Stimulated activated CD4-positive, alpha-beta T cell treated with anti-CD3 and anti-CD28 coated beads, Interleukin-4, amount 100 ng/mL, for 4 hours (primary cell): ENCODE measurements at places on chromosomes 1 and 21.

GRCh38 chr1:212141404-212141803 is 105.9 kb downstream of the DTL start:
- DNase-seq, result no peak

DNA sequence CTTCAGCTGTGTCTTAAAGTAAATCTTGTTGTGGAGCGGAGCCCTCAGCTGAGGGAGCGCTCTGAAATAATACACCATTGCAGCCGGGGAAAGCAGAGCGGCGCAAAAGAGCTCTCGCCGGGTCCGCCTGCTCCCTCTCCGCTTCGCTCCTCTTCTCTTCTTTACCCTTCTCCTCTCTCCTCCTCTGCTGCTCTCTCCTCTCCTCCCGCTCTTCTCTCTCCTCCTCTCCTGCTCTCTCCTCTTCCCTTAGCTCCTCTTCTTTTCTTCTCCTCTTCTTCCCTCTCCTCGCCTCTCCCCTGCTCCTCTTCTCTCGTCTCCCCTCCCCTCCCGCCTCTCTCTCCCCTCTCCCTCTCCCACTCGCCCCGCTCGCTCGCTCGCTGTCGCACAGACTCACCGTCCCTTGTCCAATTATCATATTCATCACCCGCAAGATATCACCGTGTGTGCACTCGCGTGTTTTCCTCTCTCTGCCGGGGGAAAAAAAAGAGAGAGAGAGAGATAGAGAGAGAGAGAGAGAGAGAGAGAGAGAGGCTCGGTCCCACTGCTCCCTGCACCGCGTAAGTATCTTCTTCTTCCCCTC is at the start of gene PROX1:
TSS of gene PROX1 (plus strand) at position 47 of the 580 bp plus-strand sequence. CDS start 8,563 bp downstream, outside the sequence.
- DNase-seq, result no peak

- DNase-seq, result no peak
These were observed 68.9 kb downstream of the CNIH3 start for GRCh38 chr1:224684979-224685425.

- DNase-seq, result no peak
These were observed 53.8 kb upstream of the BCL10 start for GRCh38 chr1:85330214-85330631.

GRCh38 chr1:183168308-183168707 is 17.8 kb upstream of the LAMC2 start:
- DNase-seq, result no peak

DNA sequence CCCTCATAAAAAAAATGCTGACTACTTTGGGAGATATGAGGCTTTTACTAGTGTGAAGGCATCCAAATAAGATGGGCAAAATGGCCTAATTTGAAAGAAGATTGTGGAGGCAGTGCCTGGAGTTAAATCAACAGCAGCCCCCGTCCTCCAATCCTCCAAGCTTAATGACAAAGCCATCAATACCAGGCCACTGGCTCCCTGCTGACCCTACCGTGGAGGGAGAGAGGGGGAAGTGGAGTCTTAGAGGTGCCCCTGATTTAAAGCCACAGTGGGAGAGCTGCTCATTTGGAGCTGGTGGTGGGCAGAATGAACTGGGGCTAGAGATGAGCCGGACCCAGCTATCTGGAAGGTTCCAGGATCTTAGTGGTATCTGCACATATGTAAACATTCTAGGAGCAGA is 24.3 kb upstream of the KNCN start:
- no peak for DNase-seq

GRCh38 chr1:233635765-233636502 is 22.0 kb downstream of the KCNK1 start:
- DNase-seq, result no peak
